Pulmonary artery endothelial cell (primary cell): ENCODE measurements at places on chromosomes 7 and 10. TPM values are rescaled to one million over a fixed set of nuclear protein-coding genes. Genes with fewer than 3 reads are reported as not detected.

GRCh38 chr10:126203746-126204145 lies 184.5 kb downstream of the ADAM12 start:
- no peak for DNase-seq

DNA sequence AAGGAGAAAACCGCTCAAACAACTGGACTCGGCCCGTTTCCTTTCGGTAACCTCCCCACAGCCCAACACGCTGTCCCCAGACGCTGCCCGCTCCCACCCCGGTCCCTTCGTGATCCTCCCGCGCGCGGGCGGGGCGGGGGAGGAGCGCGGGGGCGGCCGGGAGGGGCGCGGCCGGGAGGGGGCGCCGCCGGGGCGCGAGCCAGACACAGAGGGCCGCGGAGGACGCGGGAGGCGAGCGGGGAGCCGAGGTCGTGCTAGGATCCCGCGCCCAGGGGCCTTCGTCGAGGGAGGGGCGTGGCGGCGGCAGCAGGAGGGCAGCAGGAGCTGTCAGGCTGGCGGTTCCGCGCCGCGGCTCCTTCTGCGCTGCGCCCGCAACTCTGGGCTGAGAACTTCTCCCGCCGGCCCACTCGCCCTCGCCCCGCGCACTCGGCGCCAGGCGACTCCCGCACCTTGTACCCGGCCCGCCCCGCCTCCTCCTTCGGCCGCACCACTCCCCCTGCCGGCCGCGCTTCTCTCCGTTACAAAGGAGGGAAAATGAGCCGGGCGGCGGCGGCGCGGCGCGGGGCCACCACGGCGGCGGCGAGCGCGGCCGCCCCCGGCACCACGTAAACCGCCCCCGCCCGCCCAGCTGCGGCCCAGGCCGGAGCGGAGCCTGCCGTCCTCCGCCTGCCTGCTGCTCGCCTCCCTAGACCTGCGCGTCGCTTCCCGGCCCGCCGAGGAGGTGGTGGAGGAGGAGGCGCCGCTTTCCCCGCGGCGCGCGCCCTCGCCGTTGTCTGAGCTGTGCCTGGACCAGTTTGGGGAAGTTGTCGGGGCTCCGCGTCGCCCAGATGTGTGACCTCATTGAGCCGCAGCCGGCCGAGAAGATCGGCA lies at the start of gene CDK14:
CDK14 (plus strand) TSS at position 521 of the 870 bp plus-strand sequence; CDS start at position 828, 307 bp downstream.
- DNase-seq = no peak

DNA sequence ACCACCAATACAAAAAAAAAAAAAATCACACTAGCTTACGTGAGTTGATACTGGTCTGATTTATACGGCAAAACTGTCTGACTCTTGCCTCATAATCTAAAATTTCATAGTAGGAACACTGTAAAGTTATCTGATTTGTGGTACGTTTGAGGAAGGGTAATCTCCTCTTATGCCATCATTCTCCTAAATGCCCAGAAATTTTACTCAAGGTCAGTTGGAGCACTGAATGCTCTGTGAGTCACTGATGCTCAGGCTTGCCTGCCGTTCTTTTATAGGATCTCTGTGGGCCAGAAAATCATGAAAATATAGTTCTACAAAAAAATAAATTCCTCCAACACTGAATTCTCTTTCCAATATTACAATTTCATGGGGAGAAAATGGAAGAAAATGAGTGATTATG lies 135.7 kb downstream of the PDE1C start:
- no peak for DNase-seq

HDAC9 gene
- 4.7 and 10.9 TPM in 2 replicates for total RNA-seq

DNA sequence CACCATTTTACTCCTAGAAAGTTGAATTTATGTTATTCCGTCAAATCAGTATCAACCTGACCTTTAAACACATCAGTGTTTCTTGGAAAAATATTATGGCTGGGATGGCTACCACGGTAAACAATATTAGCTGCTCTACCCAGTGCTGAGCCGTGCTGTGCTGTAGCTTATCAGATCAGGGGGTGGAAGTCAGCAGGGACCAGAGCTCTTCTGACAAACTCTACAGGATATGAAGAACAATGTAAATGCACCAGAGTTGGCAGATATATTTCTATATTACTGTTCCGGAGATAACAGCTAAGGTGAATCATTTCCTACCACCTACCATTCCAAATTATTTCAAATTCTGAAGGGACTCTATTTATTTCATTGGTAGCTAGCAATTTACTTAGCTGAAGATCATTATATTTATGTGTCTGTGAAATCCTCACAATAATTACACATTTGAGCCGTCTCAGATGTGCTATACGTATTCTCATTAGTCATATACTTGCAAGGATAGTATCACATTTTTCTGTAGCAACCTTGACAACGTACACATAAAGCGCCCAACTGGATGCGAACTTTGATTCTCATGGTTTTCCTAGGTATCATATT lies 76.5 kb downstream of the TEX36 start:
- peak; percentile 82 for DNase-seq

MACROH2A2 gene
- 0.59 and 1.0 TPM in 2 replicates for total RNA-seq

PON1 gene
- total RNA-seq = not detected in 2 replicates

RNF133 gene
- 0.59 and 1.1 TPM in 2 replicates for total RNA-seq

GIMAP4 gene
- 60.1 and 63.4 TPM in 2 replicates for total RNA-seq

DNA sequence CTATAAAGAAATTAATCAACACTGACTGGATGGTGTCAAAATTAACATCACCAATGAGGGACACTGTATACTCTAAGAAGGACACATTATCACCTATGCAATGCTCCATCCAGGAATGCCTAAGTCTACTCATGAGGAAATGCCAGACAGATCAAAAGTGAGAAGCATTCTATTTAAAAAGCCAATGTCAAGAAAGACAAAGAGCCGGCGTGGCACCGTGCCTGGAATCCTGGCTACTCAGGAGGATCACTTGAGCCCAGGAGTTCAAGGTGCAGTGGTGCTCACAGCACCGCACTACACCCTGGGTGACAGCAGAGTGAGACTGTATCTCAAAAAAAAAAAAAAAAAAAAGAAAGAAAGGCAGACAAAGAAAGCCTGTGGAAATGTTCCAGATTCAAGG lies 45.5 kb upstream of the ANAPC16 start:
- DNase-seq = no peak

TRIM50 gene
- not detected in 2 replicates for total RNA-seq

DNA sequence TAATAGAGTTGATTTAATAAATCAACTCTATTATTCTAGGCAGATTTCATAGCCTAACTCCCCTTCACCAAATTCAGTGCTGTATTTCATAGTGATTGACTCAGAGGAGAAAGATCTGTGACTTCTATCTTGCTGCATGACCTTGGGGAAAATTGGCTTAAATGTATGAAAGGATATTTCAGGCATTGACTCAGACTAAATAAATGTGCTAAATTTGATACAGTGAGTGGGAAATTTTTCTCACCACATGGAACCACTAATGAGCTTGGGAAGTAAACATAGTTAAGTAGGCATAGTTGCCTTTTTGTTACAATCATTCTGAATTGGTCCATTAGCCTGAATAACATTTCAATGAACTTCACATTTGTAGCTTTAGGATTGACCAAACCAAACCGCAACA lies 89.0 kb upstream of the PRPS1L1 start:
- DNase-seq = no peak

GRCh38 chr7:36777062-36777461 lies 52.8 kb upstream of the AOAH start:
- no peak for DNase-seq
